Stimulated activated CD8-positive, alpha-beta memory T cell treated with anti-CD3 and anti-CD28 coated beads, Interleukin-7, amount 100 ng/mL, for 24 hours (primary cell): ENCODE measurements at places on chromosomes 12 and 14.

DNA sequence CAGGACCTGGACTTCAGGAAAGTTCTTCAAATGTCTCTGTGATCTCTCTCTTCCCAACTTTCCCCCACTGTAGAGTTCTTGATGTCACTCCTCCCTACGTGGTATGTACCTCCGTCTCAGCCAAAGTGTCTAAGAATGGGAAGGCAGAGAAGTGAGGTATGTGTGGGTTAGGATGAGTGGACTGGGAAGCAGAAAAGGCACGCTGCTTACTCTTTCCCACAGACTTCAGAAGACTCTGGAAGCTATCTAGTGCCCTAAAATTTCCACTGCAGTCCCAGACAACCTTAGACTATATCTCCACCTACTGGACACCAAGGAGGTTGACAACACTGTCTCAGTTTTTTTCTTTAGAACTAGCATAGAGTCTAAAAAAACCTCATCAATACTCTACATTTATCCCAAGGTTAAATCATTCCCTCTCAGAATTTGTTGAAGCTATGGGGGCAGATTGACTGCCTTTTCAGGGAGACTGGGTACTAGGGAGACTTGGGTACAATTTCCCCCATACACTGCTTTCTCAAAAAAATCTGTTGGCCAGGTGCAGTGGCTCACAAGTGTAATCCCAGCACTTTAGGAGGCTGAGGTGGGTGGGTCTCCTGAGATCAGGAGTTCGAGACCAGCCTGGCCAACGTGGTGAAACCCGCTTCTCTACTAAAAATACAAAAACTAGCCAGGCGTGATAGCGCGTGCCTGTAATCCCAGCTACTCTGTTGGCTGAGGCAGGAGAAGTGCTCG is 20.6 kb upstream of the ITGA5 start:
- no peak for DNase-seq

- DNase-seq: no peak
These were observed 520 bp downstream of the CSRP2 start for GRCh38 chr12:76878099-76878898.

GRCh38 chr12:44015333-44015941 is 179.6 kb downstream of the TMEM117 start:
- no peak for DNase-seq

DNA sequence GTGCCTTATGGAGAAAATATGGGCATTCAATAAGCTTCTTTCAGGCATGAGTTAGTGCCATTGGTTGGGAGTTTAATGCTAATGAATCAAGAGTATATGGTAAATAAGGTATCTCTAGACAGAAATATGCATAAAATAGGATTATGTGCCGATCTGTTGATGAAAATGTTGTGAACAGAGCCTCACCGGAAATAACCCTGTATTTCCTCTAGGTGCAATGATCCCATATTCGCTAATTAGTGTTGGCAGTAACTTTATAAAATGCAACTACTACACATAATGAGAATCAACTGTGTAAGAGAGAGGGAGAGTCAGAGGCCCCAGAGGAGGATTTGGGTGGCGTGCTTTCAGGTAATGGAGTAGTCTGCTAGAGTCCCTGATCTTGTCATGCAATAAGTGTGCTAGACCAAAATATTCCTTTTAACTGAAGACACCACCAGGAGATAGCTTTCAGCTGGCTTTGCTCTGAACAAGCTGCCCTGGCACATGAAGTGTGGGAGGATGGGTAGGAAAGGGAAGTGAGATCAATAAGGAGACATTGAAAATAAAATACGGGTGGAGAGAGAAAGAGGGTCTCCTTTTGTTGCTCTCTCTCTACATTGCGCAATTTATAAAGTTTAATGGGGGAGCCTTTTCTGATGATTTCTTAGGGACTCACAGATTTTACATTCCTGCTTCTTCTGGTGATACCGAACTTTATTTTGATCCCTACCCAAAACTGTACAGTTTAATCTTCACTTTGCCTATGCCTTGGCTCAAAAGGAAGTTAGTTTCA is 68.6 kb upstream of the PLXNC1 start:
- DNase-seq: no peak

DNA sequence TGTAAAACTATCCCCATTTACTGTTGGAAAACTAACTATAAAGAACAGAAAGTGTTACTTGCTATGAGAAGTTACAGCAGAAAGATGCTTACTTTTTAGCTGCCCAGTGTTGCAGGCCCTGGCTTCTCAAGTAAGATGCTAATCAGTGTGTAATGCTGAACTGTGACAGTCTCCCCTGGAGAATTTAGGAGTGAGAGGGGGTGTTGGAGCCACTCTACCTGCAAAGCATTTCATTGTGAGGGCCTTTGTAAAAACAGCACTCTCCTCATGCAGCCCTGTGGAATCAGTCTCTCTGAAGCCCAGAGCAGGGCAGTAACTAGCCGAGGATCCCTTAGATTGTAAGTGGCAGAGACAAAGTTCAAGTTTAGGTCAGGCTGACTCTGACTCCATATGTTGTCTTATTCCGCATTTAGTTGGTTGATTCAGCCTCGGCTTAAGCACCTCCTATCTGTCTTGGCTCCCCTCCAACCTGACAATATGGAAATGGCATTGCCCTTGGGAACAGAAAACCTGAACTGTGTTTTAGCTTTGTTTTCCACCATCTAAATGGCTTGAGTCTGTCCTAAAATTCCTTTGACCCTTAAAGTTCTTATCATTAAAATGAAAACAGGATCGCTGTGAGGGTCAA is 141.3 kb downstream of the PRKCH start:
- no peak for DNase-seq

DNA sequence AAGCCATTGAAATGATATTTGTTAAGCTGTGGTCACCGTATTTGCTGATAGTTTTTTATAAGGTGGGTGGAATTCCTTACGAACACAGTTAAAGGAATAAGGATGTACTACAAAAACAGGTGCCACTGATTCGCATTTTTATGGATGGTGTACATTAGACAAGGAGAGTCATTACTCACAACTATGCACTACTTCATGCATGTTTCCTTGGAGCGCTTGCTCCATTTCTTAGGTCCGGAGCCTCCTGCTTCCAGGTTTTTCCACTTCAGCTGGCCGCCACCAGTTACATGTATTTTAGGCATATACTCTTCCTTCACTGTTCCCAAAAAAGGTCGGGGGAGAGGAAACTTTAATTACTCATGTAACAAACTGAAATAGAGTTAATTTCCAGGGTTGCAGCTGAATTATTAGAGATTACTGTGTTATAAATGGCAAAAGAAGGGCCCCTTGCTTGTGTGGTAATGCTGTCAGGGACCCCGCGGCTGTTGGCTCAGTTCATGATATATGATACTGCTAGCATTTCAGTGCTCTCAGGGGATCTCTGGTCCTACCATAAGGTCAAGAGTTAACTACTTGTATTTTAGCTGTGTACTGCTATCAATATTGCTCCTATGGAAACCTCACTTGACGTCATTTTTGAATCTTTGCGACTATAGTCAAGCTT is 454.7 kb downstream of the NPAS3 start:
- DNase-seq: no peak

GRCh38 chr12:106032623-106032925 is 106.2 kb downstream of the NUAK1 start:
- DNase-seq: no peak

DNA sequence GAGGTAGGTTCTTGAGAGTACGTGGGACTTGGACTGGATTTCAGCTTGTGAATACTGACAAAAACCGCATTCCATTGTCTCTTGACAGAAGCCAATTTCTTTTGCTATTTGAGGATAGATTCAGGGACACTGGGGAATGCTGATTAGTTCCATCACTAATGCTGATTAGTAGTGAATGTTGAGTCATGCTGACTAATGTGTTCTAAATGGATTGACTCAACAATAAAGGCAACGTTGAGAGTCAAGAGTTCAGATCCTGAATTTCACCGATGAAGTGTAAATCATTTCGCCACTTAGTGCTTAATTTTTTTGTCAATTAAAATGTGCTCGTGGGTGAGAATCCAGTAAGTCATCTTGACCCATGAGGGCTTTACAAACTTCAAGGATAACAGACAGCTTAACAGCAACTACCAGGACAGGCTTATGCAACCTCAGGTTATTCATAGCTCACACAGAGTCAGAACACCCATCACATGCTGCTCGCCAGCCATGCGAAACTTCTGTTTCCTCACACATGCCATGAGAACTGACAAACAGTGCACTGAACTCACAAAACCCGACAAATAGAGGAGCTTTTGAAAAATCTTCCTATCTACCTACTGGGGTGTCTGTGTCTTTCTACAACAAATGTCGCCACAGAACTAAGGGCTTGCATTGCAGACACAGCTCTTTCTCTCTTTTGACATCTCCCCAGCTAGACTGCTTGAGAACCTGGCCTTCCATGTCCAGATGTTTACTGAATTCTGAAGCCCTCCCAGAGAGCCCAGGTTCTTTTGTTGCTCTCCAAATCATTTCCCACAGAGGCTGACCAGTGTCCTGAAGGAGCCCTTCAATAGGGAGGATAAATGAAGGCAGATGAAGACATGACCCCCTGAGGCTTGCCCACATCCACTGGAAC is 316.4 kb downstream of the ZFP36L1 start:
- no peak for DNase-seq

GRCh38 chr12:68158432-68158831 is 1.1 kb downstream of the IFNG start:
- no peak for DNase-seq

DNA sequence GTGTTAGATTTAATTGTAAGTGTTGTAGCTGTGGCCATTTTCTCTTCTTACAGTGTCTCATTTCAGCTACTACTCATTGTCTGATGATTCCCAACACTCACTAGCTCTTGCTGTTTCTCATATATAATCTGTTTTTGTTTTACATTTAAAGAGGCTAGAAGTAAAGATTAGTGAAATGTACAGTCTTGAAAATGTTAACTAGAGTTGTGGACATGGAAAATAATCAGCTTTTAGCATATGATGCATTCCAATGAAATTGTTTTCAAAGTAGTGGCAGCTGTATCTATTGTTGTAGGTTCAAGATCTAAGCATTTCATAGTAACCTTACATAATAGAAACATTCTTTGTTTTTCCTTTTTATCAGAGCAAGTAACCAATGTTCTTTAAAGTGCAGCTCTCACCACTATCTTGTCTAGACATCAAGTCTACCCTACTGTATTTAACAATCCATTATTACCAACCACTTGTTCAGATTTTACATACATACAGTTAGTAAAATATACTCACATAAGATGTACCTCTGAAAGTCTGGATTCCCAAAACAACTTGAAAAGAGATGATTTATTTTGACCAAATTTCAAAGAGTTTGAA is 76.9 kb downstream of the PPHLN1 start:
- no peak for DNase-seq

DNA sequence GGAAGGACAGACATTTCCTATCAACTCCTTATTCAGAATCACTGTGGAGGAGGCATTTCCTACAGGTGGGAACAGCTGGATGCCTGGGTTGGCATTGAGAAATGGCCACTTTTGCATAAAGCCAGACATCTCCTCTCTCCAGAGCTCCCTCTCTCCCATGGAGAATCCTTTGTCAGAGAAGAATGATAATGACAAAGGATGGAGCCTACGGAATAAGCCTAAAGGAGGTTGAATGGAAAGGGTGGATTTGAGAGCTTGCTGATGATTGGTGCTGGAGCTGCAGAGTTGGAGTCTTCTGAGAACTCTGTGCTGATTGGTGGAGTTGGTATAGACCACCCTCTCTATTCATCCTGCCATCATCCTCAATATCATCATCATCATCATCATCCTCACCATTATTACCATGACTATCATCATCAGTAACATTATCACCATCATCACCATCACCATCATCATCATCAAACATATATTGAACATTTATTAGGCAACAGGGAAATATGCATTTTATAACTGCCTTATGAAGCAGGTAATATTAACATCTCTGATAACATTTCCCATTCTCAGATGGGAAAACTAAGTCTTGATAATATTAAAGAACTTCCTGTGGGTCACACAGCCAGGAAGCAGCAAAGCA is 89.2 kb upstream of the HSPB8 start:
- no peak for DNase-seq

DNA sequence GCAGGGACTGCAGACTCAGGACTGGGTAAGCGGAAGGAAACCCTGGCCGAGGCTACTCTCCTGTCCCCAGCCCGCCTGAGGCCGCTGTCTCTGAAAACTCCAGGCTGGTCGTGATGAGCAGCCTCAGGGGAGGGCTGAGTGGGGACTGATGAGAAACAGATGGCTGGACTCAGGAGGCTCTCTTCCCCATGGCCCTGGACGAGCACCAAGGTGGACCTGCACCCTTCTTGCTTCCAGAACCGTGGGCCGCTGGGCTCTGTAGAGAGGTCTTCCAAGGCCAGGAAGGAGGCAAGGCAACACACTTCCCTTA is 1.1 kb downstream of the TEX22 start:
- no peak for DNase-seq

DNA sequence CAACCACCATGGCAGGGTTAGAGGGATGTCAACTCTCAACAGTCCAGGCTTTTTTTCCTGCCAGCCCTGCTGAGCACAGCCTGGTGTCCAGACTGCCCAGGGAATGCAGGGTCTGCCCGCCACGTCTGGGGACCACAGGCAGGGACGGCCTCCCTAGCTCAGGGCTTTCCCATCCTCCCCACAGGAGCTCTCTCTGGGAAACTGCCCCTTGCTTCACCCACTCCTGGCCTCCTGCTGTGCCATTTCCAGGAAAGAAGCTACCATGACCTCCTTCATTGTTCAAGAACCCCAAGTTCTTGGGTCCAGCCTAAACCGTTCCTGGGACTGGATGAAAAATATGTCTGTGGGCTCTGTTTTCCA is 4.8 kb downstream of the SCNN1A start:
- DNase-seq: no peak

DNA sequence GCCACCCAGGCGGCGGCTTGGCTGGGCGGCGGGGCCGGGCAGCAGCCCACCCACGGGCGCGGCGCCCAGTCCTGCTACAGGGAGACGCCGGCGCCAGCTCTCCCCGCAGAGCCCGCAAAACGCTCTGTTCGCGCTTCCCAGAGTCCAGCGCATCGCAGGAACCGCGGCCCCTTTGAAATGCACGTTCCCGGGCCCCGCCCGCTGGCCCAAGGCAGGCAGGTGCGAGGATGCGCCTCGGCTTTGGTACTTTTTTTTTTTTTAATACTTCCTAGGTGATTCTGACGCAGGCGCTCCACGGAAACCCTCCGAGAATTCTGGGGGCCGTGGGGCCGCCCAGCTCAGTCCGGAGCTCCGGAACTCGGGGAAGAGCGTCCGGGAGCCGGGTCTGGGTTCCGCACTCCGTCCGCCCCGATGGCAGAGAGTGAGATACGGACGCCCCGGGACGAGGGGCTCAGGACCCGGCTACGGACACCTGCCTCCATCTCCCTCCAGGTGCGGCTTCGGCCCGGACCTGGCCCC is 483 bp downstream of the POC1B start:
- DNase-seq: peak; percentile 3

DNA sequence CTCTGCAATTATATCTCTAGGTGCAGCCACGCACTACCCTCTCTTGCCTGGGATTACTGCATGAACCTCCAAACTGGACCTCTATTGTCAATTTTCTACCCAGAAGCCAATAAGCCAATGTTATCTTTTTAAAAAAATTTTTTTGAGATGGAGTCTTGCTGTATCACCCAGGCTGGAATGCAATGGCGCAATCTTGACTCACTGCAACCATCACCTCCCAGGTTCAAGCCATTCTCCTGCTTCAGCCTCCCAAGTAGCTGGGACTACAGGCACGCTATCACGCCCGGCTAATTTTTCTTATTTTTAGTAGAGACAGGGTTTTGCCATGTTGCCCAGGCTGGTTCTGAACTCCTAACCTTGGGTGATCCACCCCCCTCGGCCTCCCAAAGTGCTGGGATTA is 11.2 kb upstream of the PXN start:
- DNase-seq: no peak
